ENCODE measurements at places on chromosomes 5 and 9.

GRCh38 chr9:3475300-3476020 lies 50.3 kb downstream of the RFX3 start:
- peaks cover 9% of the 10 kb centered on the region for H3K4me1 ChIP-seq
- H3K27ac ChIP-seq = no peak overlapping the region
- no peaks in the 10 kb centered on the region for H3K36me3 ChIP-seq
- DNase-seq = no peak
- no peaks in the 10 kb centered on the region for H3K27me3 ChIP-seq

DNA sequence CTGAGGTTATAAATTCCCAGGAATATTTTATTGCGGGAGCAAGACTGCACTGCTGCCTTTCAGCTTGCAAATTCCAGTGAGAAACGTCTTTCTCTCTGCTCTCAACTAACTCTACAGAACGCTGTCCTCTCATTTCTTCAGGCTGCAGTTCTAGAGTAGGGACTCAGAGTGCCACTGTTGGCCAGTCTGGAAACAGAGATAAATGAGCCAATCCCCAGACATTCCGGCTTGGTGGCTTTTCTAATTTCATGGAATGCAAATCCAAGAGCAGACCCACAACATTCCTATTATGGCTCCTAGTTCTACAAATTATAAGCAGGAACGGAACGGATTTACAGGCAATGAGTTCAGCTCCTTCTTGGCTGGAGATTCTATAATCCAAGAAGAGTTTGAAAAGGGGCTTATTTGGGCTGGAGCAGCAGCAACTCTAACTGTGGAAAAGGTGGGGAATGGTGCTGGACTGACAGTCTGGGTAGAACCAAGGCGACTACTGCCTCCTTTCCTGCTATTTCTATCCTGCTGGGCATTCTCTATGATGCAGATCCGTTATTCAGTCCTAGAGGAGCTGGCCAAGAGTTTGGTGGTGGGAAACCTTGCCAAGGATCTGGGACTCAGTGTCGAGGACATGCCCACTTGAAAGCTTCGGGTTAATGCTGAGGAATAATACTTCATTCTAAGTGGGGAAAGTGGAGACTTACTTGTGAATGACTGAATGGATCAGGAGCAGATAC lies 9.3 kb downstream of the PCDHGA12 start:
- no peak overlapping the region for H3K4me3 ChIP-seq
- no peaks in the 10 kb centered on the region for H3K36me3 ChIP-seq
- H3K27ac ChIP-seq = no peak overlapping the region
- H3K4me1 ChIP-seq = no peaks in the 10 kb centered on the region

- no peaks in the 10 kb centered on the region for H3K4me1 ChIP-seq
- H3K4me3 ChIP-seq = no peak overlapping the region
- no peak overlapping the region for H3K27ac ChIP-seq
- no peak for DNase-seq
These were observed 60.4 kb upstream of the TMED7 start for GRCh38 chr5:115686051-115686737.

GRCh38 chr9:72154468-72155285 lies 5.4 kb downstream of the GDA start:
- no peaks in the 10 kb centered on the region for H3K4me1 ChIP-seq
- H3K27ac ChIP-seq = no peak overlapping the region
- no peaks in the 10 kb centered on the region for H3K27me3 ChIP-seq

- H3K4me1 ChIP-seq = peaks cover 32% of the 10 kb centered on the region
- H3K27ac ChIP-seq = no peak overlapping the region
- H3K36me3 ChIP-seq = no peaks in the 10 kb centered on the region
These were observed 4.7 kb upstream of the MYMK start for GRCh38 chr9:133529457-133529856.

- H3K4me3 ChIP-seq = no peak overlapping the region
- no peaks in the 10 kb centered on the region for H3K4me1 ChIP-seq
- no peaks in the 10 kb centered on the region for H3K27me3 ChIP-seq
- no peaks in the 10 kb centered on the region for H3K36me3 ChIP-seq
These were observed 39.3 kb downstream of the AMBP start for GRCh38 chr9:114038724-114039313.

GRCh38 chr5:181100121-181100875 lies 30.7 kb downstream of the OR2V1 start:
- no peak for DNase-seq
- no peak overlapping the region for H3K27ac ChIP-seq
- peaks cover 9% of the 10 kb centered on the region for H3K4me1 ChIP-seq

GRCh38 chr9:124794902-124795491 lies 18.1 kb downstream of the OLFML2A start:
- no peaks in the 10 kb centered on the region for H3K4me1 ChIP-seq
- no peak overlapping the region for H3K27ac ChIP-seq
- H3K36me3 ChIP-seq = no peaks in the 10 kb centered on the region
- H3K4me3 ChIP-seq = no peak overlapping the region
- H3K27me3 ChIP-seq = no peaks in the 10 kb centered on the region

- no peaks in the 10 kb centered on the region for H3K36me3 ChIP-seq
- peaks cover 4% of the 10 kb centered on the region for H3K4me1 ChIP-seq
- peak; percentile 18 for DNase-seq
- H3K27me3 ChIP-seq = no peaks in the 10 kb centered on the region
These were observed 70.0 kb downstream of the KLHL3 start for GRCh38 chr5:137665678-137666460.

DNA sequence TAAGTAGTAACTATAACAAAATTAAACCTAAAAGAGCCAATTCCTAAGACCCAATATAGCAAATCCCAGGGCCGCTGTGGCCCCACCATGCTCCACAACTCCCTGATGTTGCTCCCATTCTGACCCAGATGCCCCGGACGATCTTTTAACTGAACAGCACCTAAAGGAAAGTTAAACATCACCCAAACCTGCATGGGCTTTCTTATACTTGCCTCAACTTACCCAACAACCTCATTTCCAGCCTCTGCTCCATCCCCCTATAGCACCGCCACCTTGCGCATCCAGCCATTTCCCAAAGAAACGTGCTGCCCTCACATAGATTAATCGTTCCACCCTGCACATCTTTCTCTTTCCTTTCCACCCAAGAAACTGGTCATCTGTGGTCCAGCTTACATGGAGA lies 54.6 kb downstream of the ZNF354C start:
- peaks cover 8% of the 10 kb centered on the region for H3K27me3 ChIP-seq
- no peak for DNase-seq
- H3K27ac ChIP-seq = no peak overlapping the region
- no peaks in the 10 kb centered on the region for H3K36me3 ChIP-seq
- H3K4me3 ChIP-seq = no peak overlapping the region

- no peak overlapping the region for H3K27ac ChIP-seq
- no peaks in the 10 kb centered on the region for H3K36me3 ChIP-seq
- no peak overlapping the region for H3K4me3 ChIP-seq
- H3K27me3 ChIP-seq = peaks cover 12% of the 10 kb centered on the region
These were observed 5.5 kb upstream of the SLC46A2 start for GRCh38 chr9:112896131-112896530.

DNA sequence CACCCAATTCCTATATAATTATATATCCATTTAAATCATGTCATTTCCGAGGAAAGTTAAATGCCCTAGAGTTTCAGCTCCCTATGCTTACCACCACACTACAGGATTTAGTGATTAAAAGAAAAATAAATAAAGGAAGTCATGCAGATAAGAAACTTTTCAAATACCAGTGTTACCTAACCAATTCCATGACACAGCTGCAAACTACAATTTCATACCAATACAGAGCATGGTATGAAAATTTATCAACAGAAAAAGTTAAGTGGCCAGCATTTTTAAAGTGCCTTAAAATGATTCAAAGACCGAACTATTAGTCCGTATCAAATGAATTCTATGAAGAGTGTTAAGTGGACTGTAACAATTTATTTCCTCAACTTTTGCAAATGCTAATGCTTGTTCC lies 35.9 kb downstream of the CEP120 start:
- peaks cover 66% of the 10 kb centered on the region for H3K36me3 ChIP-seq
- no peaks in the 10 kb centered on the region for H3K4me1 ChIP-seq
- no peak overlapping the region for H3K4me3 ChIP-seq
- no peak for DNase-seq
- no peaks in the 10 kb centered on the region for H3K27me3 ChIP-seq
- H3K27ac ChIP-seq = no peak overlapping the region

Measured in T-cell (primary cell).